Myocyte (in vitro differentiated cells): ENCODE measurements at places on chromosomes 2 and 18.

DNA sequence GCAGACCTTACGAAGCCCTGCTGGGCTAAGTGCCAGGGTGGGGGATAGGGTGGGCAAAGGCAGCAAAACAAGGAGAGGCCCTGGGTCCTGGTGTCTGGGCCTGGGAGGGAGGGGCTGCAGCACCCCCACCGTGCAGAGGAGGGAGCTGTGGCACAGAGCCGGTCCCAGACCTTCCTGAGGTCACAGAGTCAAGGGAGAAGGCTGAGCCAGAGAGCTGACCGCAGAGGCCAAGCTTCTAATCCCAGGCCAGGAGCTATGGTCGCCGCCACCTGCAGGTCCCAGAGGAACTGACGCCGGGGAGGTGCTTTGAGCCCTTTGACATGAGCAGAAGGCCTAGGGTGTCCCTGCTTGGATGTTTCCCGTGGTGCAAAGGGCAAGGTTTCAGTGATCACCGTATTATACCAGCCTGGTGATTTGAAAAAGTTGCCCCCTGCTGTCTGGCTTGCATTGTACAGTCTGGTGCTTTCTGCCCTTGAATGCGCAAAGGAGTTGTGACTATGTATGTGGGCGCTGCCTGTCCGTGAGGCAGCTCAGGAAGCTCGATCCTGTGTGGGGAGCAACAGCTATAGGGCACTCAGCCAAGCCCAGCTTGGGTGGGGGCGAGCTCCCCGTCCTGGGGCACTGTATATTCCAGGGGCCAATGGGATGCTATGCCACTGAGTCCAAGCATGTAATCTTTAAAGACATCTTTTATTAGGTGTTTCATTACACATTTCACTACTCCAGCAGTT is 44.3 kb downstream of the EDAR start:
- no peak for DNase-seq

GRCh38 chr2:20414806-20415205 is 32.1 kb upstream of the RHOB start:
- DNase-seq, result peak; percentile 8

DNA sequence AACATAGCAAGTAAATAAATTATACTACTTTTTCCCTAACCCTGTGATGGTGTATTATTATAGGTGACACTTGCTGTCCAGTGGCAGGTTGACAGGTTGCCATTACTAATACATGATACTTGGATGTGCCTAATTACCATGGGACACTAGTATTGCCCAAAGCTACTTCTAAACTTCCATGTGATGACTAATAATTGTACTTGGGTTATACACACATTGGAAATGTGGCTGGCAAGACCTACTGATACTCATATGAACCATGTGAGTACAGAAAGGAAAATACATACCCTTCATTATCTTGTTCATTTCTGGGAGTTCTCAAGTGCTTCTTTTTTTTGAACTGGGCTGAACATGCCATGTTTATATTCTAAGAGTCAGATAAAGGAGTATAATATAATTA is 156.4 kb downstream of the IKZF2 start:
- DNase-seq, result no peak

DNA sequence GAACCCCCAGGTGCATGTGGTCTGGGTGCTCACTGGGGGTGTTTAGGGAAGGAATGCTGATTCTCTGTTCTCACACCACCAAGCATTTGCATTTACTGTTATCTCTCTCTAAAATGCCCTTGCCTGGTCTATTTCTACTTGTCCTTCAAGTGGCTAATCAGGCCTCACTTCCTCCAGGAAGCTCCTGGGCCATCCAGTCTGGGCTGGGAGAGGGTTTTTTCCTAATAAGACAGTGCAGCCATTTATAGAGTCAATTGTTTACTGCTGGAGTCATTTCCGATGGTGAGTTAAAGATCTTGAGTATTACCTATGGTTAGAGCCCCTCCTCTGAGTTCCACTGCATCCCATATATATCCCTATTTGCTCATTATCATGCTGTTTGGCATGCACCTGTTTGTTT is 25.2 kb upstream of the ITGA6 start:
- DNase-seq, result no peak

- no peak for DNase-seq
Measured at GRCh38 chr2:149828520-149829210, 241.1 kb upstream of the MMADHC start.

GRCh38 chr2:65186093-65186868 is 41.4 kb upstream of the ACTR2 start:
- no peak for DNase-seq

DNA sequence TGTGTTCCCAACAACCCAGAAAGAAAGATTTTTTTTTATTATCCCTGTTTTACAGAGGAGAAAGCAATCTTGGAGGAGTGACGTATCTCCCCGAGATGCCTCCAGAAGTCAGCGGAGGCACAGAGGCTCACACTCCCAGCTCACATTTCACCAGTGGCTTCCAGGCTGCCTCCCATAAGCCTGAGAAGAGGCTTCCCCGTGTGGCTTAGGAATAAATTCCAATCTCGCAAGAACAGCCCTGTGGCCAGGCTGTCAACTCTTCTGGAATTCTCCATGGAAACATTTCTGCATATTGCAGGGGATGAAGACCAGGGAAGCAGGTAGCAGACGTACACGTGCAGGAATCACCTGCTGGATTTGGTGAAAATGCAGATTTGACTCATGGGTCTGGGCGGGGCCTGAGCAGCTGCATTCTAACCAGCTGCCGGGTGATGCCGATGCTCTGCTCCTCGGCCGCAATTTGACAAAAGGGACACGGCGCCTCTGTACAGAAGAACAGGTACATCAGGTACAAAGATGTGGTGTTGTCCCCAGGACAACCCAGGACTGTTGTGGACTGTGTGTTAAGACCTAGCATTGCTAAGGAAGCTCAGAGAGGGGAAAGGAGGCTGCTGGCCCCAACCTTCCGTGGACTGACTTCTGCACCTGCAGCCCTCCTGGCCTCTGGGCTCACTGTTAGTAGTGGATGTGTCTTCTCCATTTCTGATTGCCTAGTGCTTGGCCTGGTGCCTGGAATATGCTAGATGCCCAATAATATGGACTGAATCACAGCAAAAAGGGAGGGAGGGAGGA is 114.2 kb upstream of the ID2 start:
- peak; percentile 23 for DNase-seq

DNA sequence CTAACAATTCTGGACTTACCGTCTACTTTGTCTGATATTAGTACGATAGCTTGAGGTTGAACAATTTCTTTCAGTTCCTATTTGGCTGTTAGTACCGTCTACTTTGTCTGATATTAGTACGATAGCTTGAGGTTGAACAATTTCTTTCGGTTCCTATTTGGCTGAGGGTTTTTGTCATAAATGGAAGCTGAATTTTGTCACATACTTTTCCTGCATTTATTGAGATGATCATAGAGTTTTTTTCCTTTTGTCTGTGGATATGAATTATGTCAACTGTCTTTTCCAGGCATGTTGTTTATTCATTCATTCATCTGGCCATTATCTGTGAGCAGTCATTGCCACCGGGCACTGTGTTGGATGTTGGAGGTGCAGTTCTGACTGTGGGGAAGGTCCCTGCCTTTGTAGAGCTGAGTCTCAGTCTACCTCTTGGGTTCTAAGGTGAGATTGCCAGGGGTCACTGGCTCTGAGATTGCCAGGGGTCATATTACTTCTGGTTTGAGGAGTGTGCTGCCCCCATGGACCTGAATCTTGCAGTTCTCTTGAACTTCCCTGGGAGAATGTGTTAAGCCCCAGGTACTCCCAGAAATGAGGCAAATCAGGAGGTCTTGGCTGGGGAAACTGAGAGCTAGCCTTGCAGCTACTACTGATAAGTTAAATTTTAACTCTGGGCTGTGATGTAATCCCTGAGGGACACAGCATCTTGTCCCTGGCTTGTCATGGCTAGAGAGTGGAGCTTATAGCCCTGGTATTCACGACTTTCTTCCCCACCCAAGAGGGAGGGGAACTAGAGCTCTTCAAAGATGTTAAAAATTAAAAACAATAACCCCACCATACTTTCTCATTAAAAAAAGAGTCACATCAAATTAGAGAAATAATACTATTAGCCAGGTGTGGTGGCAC is 89.1 kb upstream of the MBOAT2 start:
- DNase-seq, result no peak

- peak; percentile 45 for DNase-seq
Measured at GRCh38 chr2:198054299-198054698, 249.9 kb downstream of the PLCL1 start.

DNA sequence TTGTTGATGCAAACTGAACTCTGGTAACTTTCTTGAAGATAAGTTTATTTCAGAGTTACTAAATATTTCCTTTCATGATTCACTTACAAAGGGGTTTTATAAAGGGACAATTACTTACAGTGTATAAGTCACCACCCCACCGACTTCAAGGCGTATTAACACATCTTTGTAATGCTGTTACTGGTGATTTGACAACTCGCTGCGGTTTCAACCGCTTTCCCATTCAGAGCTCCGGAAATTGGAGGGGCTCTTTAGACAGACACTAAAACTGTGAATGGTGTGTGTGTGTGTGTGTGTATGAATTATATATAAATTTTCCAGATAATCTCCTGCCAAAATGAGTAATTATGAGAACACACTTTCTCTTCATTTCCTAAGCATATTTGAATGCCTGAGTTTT is 4.9 kb downstream of the TM4SF20 start:
- DNase-seq, result no peak

DNA sequence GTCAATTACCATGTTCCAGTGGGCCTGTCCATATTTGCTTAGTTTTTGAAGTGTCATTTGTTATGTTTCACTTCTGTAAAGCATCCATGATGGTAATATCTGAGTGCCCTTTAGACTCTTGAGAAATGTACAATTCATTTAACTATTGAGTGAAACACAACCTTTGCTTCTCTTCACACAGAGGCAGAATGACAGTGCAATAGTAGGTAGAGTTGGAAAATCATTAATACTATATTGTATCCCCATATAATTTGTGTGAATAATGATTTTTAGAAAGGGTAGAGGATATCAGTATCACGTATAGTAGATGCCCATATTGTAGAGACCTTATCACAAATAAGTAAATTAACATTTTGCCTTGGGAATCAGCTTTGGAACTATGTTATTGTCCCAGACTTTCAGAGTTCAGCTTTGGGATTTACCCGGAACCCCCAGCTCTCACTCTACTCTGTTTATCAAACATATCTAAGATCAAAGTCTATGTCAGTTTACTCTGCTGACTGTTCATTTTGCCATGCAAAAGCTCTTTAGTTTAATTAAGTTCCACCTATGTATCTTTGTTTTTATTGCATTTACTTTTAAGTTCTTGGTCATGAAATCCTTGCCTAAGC is 172.7 kb upstream of the NOL4 start:
- DNase-seq, result no peak

GRCh38 chr2:227570615-227571014 is 28.1 kb upstream of the SCYGR2 start:
- no peak for DNase-seq

DNA sequence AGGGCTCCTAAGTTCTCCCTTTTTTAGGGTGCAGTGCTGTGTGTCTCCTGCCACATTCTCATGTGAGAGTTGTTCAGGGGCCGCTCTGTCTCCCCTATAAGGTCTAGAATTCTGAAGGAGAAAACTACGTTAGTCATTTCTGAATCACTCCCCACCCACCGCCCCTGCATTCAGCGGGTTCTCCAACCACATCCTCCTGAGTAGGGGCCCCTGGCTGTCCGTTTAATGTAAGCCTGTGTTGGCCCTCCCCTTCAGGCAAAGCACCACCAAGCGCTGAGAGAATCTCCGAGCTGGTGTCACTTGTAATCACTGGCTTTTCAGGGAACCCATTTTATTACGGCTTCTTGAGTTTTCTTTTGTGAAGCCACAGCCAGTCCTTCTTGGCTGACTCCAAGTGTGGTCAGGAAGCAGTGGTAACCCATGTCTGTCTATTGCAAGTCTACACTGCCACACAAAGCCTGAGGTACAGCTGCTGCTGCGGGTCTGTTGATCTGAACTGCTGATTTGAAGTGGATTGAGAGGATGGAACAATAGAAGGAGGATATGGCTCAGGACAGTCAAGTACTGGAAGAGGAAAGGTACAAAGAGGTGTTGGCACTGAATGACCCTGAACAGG is 16.9 kb downstream of the LCT start:
- DNase-seq, result peak; percentile 67

DNA sequence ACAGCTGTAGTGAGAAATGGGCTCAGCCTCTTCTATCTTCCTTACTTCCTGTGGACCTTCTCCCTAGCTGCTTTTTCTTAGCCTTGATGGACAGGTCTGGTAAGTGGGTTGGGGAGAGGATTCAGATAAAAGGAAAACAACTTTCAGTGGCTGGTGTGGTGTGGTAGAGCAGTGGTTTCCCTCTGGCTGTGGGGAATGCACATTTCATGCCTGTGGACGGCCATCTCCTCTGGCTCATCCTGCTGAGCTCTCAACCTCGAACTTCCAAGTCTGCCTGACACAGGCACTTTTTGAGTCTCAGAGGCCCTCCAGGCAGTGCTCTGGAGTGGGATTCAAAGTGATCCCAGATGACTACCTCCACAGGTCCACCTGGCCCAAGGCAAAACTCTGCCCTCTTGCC is 38.6 kb upstream of the ACADL start:
- peak; percentile 75 for DNase-seq
